Suppressor macrophage treated with lipopolysaccharide for 4 hours (primary cell): ENCODE measurements at places on chromosomes 16 and 17.

GRCh38 chr16:144797-145252 lies 6.4 kb upstream of the NPRL3 start:
- DNase-seq = no peak

DNA sequence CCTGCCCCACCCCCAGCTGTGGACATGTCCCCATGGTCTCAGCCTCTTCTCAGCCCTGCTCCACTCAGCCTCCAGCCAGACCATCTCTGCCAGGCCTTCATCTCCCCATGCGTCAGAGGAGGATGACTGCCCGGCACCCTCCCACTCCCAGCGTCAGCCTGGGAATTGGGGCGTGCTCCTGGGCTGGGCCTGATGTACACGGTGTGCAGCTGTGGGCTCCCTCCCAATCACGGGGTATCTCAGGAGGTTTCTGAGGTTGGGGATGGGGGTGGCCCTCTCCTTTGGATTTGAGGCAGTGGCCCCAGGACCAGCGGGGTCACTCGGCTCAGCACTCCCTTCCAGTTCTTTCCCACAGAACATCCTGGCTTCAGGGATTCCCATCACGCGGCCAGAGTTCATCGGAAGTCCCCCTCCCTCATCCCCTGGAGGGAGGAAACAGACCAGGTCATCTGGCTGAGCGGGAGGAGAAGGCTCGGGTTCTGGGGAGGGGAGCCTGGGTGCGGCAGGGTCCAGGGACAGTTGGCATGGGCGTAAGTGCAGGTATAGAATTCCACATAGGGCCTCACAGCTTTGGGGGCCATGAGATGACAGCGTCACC lies 36.9 kb downstream of the SOCS3 start:
- no peak for DNase-seq

GRCh38 chr16:81492965-81493754 lies 48.6 kb downstream of the CMIP start:
- no peak for DNase-seq

- no peak for DNase-seq
Observed at GRCh38 chr17:19019041-19019941, 14.7 kb upstream of the FAM83G start.

DNA sequence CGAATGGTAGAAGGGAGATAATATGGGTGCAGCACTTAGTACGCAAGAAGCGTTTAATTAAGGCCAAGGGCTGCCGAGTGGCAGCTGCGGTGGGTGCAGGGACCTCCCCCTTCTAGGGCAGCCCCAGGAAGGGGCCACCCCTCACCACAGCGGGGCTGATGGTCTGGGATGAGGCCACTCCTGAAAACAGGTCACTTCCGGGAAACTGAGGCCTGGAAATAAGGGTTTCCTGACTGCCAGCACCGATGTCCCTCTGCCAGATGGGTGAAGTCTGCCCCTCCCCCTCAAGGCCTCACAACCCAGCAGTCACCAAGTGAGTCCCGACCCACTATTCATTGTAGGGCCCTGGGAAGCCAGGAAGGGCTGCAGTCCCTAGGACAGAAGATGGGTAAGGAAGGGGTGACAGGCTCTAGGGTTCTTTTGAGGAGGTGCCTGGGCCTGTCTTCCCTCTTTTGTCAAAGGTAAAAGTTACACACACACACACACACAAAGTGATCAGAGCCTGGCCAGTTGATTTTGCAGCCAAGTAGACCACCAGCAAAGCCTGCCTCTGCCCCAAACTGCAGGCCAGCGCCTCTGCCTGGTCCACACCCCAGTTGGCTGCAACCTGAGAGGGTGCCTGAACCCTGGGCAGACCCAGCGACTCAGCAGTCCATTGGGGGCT lies 12.5 kb downstream of the SREBF1 start:
- DNase-seq = no peak

DNA sequence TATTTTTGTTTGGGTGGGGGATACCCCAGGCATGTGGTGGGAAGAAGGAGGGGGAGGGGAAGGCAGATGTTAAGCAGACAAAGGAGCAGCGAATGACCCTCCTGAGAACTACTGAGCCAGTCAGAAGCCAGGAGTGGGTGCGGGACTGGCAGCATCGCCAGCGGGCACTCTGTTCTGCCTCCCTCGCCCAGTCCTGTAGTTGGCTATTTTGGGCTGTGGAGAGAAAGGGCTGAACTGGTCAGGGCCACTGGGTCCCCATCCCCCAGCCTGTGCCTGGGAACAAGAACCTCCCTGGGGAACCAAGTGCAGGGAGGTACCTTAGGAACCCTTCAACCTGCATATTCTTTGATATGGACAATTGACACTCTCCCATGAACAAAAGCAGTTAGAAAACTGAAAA lies 6.4 kb downstream of the LRRC3C start:
- DNase-seq = no peak

- peak; percentile 17 for DNase-seq
Observed at GRCh38 chr17:27525836-27526603, 69.8 kb downstream of the KSR1 start.

DNA sequence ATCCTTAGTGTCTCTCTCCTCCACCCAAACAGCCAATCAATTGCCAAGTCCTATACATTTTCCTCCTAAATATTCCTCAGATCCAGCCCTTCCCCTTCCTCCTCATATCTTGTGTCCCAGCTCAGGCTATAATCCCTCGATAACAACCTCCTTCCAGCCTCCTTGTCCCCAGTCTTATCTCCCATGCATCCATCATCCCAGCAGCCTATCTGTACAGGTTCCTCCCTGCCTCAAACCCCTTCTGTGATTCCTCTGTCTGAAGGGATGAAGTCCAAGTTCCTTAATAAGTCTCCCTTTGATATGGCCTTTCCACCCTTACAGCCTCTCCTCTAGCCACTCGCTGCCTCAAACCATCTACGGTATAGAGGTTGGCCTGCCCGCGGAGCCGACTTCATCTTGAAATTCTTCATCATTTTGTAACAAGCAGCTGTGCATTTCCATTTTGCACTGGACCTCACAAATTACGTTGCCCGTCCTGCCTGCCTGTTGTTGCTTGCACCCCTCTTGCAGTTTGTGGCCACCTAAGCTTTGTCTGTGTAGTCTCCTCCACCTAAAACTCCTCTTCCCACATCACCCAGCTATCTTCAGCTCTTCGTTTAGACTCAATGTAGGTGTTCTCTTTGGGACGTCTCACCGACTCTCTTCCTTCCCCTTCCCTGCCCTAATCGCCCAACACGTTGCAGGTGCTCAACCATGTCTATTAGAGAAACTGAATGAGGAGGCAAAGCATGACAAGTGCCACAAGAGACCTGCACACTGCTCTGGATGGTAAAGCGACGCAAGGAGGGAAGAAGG lies 786 bp upstream of the CDK5RAP3 start:
- DNase-seq = no peak

DNA sequence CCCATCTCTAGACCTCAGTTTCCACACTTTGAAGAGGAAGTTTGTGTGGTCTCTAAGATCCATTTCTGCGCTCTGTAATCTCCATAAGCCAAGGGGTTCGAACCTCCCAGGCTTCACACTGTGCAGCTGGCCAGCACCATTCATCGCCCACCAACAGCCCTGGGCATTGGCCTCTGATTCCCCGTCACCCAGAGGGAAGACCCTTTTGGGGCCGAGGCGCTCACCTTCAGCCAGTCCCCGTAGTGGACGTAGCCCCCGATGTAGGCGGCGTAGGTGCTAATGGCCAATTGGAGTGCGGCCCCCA lies 678 bp downstream of the TMEM101 start:
- no peak for DNase-seq

GRCh38 chr16:31471875-31472708 lies at the start of gene TGFB1I1:
Gene TGFB1I1 (plus strand): TSS chr16:31472152. CDS start chr16:31472189, 37 bp downstream.
- no peak for DNase-seq

DNA sequence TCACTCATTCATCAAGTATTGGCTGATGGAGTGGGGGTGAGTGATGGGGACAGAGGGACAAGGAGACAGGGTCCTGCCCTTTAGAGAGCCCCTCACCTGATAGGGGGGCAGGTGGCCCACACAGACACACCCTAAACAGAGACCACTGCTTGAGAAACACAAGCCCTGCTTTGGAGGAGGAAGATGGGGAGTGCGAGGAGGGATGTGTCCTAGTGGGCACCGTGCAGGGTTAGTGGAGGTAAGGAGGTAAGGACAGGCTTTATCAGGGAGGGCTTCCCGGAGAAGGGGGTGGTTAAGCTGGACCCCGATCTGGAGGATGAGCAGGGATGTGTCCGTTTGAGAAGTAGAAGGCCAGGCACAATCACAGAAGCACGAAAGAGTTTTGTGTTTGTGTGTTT lies 8.2 kb upstream of the SMTNL2 start:
- DNase-seq = no peak

DNA sequence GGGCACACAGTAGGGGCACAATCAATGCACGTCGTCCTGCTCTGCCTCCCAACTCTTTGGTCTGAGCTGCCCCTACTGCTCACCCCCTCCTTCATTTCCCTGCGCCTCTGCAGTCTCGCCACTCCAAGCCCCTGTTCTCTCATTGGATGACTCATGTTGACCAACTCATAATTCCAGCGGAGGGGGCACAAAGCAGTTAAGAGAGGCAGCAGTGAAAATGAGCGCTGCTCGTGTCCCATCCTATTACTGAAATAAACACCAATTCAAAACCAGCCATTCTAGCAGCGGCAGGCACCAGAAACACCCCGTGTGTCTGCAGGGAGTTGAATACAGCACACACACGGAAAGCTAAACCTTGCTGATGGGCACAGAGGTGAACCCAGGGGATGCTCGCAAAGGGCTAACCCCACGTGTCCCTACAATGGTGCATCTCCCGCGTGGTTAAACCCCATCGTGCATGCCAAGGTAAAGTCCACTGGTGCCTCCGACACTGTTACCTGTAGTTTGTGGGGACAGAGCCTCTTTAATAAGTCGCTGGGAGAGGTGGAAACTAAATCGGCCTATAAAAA lies 310.4 kb downstream of the XYLT1 start:
- no peak for DNase-seq

- DNase-seq = peak; percentile 52
Observed at GRCh38 chr16:86761111-86762031, 183.0 kb downstream of the FOXL1 start.

- no peak for DNase-seq
Observed at GRCh38 chr16:85419503-85420408, 193.4 kb upstream of the GSE1 start.
